ENCODE measurements at places on chromosomes 3 and 15.

DNA sequence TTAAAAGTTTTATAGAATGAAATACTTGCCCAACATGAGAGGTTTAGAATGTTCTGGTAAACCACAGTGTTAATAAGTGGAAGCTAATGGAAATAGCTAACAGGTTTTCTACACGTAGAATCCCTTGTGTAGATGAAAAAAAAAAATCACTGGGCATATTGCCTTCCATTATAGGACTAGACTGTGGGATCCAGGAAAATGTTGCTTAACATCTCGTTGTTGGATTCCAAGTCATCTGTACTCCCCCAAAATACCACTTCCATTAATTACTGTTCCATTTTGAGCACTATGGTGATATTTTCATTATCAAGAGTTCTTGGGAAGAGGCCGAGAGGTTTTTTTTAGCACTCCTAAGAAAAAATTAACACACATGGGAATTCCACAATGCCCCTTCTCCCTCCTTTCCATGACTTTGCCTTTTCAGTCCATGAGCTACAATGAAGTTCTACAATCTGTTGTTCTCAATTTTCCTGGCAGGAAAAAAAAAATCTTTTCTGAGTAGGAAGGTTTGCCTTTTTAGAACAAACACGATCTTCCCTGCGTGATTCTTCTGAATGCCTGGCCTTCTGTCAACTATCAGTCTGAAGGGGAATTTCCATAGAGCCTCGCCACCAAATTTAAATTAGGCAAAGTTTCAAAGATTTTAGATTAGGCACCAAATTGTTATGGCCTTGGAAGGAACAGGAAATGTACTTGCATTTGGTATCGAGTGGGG, 74.4 kb upstream of the CTDSPL start:
- no peak for DNase-seq

DNA sequence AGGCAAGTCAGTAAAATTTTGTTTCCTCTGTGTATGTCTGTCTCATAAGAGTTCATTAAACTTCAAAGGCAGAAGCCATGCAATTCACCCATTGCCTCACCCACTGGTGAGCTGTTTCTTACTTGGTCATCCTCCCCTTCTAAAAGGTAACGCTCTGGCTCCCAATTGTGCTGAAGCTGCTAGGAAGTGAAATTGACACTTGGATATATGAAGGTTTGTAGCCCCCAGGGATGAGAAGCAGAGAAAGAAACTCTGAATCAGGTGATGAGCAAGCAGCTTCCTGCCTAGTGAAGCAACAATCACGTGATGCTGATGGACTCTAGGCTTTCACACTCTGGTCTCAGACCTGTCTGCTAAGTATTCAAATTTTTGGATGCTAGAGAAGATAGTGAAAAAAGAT, 70.7 kb downstream of the CD200R1L start:
- no peak for DNase-seq

- DNase-seq, result no peak
These were observed 100.3 kb downstream of the ZIC1 start for GRCh38 chr3:147509448-147509847.

DNA sequence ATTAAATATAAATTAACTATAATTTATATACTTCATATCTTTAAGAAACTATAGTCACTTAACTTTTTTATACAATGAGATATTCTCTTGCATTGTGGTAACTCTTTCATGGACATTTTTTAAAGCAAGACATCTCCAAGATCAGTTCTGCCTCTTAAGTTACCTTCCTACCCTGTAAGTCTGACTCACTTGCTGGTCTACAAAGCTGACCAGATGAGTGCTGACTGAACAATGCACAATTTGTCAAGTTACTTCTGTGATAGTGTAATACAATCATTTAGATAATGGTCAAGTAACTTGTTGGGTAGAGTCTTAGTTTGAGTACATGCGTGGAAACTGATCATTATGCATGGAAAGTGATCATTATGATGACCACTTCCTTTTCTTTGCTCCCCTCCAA, 145.9 kb downstream of the MEIS2 start:
- DNase-seq, result no peak

DNA sequence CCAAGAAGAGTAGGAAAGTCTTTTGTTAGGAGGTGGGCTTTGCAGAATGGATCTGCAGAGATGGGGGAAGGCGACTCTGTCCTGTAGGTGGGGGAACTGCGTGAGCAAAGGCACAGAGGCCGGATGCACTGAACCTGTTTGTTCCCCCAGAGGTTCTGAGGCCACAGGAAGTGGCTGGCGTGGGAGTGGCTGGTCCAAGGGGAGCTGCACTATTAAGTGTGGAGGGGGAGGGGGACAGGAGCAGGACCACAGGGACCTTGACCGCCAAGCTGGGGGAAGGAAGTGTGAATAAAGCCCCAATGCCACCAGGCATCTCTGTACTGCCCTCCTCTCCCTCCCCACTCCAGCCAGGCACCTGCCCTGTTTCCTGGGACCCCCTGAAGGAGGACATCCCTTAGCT, 51.8 kb downstream of the CYP11A1 start:
- no peak for DNase-seq

GRCh38 chr3:123026565-123027291, 835 bp downstream of the SEMA5B start:
- peak; percentile 64 for DNase-seq

DNA sequence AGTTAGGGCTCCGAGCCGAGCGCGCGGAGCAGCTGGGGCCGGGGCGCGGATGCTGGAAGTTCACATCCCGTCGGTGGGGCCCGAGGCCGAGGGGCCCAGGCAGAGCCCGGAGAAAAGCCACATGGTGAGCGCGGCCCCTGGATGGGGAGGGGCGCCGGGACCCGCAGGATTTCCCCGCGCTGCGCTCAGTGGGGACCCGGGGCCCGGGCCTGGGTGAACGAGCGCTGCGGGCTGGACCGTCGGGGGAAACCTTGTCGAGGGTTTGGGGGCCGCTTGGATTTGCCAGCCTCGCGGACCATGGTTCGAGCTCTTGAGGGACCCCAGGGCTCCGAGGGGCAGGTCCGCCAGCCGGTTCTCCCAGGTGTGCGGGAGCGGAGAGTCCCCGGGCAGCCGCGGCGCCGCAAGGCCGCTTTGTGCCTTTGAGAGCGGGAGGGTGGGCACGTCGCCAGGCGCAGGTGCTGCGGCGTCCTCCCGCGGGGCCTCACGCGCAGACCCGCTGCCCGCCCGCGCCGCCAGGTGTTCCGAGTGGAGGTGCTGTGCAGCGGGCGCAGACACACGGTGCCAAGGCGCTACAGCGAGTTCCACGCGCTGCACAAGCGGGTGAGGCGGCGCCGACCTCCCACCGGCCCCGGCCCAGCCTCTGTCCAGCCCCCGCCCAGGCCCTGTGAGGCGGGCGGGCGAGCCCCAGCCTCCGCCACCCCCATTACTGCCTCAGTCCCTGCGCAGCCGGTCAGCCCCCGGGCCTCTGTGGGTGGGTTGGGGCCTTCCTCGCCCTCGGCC, at the start of gene SNX22:
SNX22 (plus strand) TSS at position 5 of the 780 bp plus-strand sequence; CDS start at position 50, 45 bp downstream.
- peak; percentile 73 for DNase-seq

DNA sequence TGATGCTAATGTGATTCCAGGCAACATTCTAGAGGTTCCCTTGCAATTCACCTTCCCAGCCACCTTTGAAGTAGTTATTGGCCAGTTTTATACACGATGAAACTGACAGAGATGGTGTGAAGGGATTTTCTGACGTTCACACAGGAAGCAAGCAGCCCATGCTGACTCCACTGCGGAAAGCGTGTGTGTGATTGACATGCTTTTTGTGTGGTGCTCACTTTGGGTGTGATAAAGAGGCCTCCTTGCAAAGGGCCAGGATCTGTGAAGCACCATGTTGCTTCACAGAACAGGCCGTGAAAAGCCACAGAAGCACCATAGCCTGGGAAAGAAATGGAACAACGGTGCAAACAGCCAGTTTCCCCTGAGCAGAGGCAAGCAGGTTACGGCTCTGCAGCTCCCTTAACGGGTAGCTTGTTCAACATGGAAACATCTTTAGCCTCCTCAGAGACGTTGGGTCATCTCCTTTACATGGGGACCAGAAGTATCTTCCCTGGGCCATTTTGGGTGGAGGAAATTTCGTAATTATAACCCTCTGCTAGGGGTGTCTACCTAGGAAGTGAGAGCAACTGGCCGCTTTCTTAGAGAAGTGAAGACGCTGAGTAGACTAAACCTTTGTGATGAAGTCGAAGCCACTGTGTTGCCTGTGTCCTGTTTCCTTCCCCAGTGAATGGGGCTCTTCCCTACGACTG, 108.5 kb downstream of the APBA2 start:
- DNase-seq, result no peak

DNA sequence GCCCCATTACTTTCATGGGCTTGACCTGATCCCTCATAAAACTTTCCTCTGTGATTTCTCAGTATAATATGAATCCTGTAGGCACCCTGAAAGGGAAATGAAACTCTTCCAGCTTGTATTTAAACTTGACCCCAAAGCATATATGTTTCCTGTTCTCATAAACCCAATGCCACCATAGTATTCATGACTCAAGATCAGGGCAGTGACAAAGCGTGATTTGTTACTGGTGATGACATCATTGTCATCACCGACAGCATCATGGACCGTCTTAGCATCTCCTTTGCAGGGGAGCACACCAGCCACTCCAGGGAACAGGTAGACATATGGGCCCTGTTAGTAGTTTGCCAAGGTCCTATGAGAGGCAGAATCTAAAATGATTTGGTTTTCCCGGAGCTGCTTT, 741.2 kb downstream of the NR2F2 start:
- no peak for DNase-seq

DNA sequence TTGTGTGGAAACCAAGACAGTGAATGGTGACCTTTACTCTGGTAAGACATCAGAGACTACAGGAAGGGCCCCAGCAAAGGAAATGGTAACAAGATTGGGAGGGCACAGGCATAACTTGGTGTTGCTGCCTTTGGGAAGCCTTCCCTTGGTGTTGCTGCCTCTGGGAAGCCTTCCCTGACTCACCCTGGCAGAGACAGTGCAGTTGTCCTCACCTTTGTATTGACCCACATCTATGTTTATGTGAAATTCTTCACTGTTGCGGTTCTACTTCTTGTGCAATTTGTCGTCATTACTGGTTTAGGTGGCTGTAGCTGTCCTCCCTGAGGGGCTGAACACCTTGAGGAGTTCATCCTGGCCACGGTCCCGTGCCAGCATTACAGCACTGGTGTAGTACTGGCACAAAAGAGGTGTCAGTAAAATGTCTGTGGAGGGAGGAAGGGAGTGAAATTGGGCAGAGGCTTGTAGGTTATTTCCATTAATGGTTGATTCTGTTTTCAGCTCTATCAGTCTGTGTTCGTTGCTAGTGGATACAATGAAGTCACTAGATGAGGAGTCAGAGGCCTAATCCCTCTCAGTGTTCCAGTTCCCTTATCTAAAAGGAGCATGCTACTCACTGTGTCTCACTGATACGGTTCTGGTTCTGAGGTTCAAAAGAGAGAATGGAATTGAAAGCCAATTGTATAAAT, 21.6 kb downstream of the IFT122 start:
- DNase-seq, result no peak

DNA sequence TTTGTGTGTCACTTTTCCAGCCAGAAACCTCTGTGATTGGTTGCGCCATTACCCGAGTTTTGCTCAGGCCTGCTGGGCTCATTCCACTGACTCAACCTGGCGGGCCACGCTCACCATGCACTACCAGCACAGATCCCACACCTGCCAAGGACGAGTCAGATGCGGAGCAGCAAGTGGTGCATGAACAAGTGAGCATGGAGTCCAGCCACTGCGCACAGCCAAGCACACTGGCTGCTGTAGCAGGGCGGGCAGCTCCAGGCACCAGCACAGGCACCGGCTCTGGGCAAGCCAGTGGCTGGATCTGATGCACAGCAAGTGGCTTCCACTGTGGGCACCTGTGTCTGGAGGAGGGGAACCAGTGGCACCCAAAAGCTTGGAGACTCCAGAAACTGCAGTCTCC, 110.4 kb downstream of the CBLB start:
- no peak for DNase-seq

- DNase-seq, result no peak
These were observed 582 bp downstream of the GOLGA6L2 start for GRCh38 chr15:23446215-23447106.

- no peak for DNase-seq
These were observed 33.5 kb downstream of the BDH1 start for GRCh38 chr3:197522183-197522715.

DNA sequence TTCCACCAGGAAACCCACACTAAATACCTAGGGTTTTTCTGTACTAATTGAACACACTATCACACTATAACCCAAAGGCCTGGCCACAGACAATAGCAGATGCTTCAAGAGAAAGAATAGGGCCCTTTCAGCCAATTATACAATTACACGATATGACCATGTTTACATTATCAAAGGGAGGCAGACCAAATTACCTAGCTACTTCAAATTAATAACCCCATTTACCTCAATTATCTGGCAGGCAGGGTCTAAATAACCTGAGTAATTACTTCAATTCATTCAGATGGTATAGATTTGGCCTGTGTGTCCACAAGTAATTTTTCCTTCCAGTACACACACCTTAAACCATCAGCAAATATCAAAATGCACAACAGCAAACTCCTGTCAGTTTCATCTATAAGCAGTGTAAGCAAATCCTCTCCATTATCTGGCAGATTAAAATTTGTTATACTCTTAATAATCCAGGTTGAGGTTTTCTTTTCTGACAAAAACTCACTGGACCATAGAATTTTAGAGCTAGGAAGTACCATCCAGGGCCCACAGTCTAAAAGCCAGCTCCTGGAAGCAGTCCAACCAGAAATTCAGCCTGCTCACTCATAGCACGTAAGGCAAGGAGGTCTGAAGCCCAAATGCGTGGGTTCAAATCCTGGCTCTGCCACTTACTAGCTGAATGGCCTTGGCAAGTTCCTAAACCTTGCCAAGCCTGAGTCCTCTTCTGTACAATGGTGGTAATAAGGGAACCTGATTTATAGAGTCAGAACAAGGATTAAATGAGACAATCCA, 51.8 kb downstream of the RFTN1 start:
- DNase-seq, result no peak

GRCh38 chr3:179181993-179182551, 33.9 kb downstream of the PIK3CA start:
- DNase-seq, result no peak

DNA sequence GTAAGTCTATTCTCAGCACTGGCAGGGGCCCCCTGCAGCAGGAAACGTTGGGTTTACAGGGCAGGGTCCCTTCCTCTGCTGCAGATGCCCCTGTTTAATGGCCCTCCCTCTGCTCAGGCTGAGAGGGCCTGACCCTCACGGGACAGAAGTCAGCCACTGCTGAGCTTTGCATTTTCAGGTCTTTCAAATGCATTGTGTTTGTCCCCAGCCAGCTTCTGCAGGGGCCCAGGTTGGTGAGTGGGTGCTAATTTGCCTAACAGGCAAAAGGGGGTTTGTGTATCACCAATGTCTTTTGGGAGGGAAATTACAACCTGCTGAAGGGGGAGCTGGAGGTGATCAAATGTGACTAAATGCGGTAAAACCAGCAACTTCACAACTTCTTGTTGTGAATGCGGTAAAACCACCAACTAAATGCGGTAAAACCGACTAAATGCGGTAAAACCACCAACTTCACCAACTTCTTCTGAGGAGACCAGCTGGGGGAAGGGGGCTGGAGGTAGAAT, 44.8 kb upstream of the UBE2E1 start:
- DNase-seq, result no peak

- DNase-seq, result no peak
These were observed 3.5 kb upstream of the LINGO1 start for GRCh38 chr15:77636209-77636608.

DNA sequence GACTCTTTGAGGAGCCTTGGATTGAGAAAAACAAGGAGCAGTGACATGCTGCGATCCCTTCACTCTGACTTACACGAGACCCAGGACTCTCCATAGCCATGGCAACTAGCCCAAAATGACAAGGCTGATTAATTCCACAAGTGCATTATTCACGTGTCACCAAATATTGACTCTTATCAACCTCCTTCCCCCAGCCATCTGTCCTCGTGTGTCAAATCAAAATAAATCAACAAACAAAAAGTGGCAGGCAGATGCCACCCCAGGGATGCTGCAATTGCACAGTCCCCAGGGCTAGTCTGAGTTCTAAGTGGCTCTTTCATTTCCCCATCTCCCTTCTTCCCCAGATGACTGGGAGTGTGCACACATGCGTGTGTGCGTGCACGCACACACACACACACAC, 104.9 kb downstream of the AQP9 start:
- DNase-seq, result no peak

Data from activated effector memory CD4-positive, alpha-beta T cell treated with anti-CD3 and anti-CD28 coated beads, Interleukin-2, amount 50 U/mL, for 16 hours (primary cell).